ENCODE measurements at places on chromosomes 5 and 9. TPM values are rescaled to one million over a fixed set of nuclear protein-coding genes. Genes with fewer than 3 reads are reported as not detected.

The HTR1A gene
- polyA plus RNA-seq = 0.24 TPM

The ZBTB6 gene
- 6.2 TPM for polyA plus RNA-seq

The ADCY2 gene
- polyA plus RNA-seq = 85.6 TPM

The PHF19 gene
- 109 TPM for polyA plus RNA-seq
